ENCODE measurements at places on chromosomes 4 and X.

GRCh38 chr4:86891762-86892635 lies at the start of gene C4orf36:
Gene C4orf36, minus strand, starts transcription at chr4:86892422. Its CDS starts 902 bp downstream, at chr4:86891520.
- peak; percentile 25 for DNase-seq

- DNase-seq = no peak
Observed at GRCh38 chr4:2092669-2093053, 33.5 kb downstream of the NAT8L start.

DNA sequence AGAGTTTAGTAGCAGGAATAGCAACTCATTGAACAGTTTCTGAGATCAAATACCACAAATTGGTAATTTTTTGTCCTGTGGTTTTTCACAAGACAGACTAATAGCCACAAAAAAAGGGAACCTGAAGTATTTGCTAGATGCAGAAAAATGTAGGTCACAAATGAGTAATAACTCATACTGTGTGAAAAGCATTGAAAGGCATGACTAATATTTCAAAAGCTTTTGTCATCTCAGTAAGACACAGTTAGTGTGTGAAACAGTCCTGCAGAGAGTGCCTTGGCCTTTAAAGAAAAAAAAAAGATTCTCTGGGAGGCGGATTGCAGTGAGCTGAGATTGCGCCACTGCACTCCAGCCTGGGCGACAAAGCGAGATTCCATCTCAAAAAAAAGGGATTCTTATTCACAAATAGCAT lies 31.4 kb upstream of the SLC25A31 start:
- DNase-seq = no peak

- DNase-seq = no peak
Observed at GRCh38 chr4:48694824-48695223, 85.3 kb downstream of the FRYL start.

DNA sequence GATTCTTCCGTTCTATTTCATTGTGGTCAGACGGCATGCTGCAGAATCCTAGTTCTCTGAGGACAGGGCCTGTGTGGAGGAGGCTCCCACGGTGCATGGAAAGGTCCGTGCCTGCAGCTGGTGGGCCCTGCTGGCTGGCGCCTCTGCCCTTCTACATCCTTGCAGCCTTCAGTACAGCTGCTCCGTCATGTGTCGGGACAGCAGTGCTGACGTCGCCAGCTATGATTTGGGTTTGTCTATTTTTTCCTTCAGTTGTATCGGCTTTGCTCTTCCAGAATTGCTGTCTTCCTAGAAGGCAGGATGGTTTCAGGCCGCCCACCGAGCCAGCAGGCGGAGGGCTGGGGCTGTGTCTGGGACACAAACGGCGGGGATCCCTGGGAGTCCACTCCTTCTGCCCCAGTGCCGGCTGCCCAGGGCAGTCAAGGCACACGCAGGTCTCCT lies 32.1 kb upstream of the CPLX1 start:
- no peak for DNase-seq

DNA sequence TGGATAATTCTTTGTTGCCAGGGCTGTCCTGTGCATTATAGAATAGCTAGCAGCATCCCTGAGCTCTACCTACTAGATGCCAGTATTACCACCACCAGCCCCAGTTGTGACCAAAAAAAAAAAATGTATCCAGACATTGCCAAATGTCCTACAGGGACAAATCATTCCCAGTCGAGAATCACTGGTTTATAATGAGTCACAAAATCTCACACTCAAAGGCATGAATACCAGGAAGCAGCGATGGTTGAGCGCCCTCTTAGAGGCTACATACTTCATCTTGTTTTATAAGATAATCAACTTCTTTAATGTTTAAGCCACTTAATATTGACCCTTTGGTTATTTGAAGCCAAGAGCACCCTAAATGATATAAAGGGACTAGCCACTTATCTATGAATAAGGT lies 297.3 kb downstream of the DHX15 start:
- no peak for DNase-seq

DNA sequence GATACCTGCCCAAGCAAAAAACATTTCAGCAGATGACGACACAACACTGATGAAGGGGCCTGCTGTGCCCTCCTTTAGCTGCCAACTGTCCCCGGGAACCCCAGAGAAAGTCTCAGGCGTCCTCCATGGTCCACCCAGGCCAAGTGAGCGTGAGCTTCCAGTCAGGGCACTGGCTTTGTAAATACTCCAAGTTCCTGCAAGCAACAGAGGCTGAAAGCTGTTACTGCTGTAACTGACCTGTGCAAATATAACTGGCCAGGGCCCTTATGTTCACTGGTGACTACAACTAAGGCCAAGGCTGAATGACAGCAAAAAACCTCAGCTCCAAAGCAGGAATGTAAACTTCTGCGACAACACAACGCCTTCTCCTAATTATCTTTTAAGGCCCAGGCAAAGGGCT lies 8.2 kb downstream of the WDR1 start:
- no peak for DNase-seq

- no peak for DNase-seq
Observed at GRCh38 chrX:103640401-103641155, 11.8 kb downstream of the TCEAL1 start.

GRCh38 chr4:814312-814850 lies 11.5 kb downstream of the CPLX1 start:
- no peak for DNase-seq

DNA sequence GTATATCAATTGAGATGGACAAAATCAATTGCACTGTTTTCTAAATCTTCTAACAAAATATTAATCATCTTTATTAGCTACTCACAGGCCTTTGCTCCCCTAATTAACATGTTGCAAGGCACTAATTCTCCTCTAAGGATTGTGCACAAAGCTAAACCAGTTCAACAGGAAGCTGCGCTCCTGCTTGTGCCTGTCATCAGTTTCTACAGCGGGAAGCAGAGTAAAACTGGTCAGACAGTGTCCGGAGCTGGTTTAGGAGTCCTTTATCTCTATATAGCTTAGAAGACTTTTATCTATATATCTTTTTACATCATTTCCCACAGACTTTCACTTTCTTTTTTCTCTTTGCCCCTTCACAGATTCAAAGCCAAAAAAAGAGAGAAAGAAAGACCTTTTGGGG lies 79.1 kb downstream of the ELOVL6 start:
- no peak for DNase-seq

- DNase-seq = no peak
Observed at GRCh38 chrX:136766785-136767103, 14.0 kb downstream of the ARHGEF6 start.

DNA sequence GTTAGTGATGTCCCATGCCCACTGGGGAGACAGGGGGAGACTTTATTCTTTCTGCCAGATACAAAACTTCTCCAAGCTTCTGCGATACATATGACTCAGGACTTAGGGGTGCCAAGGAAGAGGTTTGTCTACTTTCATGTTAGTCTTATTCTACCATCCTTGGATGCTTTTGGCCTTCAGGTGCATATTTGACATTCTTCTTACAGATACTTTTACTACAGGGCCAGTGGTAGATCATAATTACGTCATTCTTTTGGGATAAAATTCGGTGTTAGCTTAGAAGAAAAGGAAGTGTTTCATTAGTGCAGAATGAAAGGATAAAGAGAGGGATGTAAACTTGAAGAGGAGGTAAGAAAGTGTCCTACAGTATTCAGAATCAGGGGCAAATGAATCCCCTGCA lies 245.2 kb downstream of the THOC2 start:
- DNase-seq = no peak

GRCh38 chrX:43836435-43837184 lies 45.6 kb downstream of the MAOB start:
- DNase-seq = no peak

- no peak for DNase-seq
Observed at GRCh38 chrX:101415180-101416145, 7.4 kb downstream of the HNRNPH2 start.

DNA sequence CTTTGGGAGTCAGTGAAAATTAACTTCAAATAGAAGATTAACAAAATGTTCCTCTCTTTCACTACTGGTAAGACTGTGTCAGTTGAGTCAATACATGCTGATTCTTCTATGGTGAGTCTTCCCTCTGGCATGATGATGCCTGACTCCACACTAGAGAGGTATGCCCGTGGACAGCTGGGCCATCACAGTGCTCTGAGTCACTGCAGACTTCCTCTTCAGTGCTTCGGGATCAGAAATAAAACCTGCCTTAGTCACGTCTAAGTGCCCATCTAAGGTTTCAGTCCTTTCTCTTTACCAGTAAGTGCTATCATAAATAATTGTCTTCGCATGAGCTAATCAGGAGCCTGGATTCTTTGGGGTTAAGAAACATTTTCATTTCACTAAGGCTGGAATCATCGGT lies 1.6 kb upstream of the ASB5 start:
- no peak for DNase-seq

DNA sequence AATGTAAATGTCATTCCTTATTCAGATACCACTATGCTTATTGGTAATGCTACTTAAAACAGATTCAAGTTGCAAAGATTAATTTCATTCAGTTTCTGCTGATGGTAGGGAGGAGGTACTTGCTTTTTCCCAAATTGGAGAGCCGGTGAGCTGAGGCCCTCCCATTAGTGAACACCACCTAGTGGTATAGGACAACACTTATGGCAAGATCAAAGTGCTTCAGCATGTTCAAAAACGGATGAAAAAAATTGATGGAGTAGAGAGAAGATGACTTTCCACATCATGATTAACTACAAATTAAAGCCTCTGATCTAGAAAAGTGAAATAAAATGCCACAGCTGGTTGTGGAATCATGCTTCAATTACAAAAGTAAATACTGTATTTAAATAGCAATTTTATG lies 112.9 kb downstream of the MBNL3 start:
- no peak for DNase-seq

GRCh38 chrX:78619834-78620233 lies 39.3 kb downstream of the RTL3 start:
- DNase-seq = no peak

DNA sequence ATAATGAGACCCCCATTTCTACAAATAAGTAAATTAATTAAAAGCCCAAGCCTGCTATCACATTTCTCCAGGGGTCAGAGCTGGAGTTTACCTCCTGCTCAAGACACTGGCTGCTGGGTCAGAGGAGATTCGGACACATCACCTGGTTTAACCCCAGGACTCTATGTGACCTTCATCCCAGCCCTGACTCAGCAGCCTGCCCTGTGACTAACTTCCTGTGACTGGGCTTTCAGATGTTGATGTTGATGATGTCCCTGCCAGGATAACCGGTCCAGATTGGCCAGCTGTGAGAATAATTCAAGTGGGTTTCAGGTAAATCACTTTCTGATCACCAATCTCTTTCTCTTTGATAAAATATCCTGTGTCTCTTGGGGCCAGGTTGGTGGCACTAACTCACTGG lies 102.4 kb upstream of the MAML3 start:
- DNase-seq = no peak

DNA sequence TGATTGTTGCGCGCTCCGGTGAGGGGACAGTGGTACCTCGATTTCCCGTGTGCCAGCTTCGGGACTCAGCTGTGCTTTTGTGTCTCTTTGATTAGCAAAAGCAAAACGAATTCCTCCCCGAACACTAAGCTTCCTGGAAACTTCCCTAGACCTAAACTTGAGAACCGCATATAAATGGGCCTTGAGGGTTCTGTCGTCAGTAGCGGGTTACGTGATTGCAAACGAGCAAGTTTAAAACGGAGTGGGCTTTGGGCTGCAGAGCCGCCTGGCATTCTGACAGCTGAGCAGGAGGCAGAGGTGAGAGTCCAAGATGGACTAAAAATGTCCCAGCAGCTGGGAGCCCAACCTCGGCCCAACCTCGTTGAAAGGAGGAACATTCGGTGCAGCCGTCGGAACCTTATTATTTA lies 1.2 kb upstream of the TAPT1 start:
- DNase-seq = no peak

GRCh38 chrX:136742721-136743379 lies 37.9 kb downstream of the ARHGEF6 start:
- no peak for DNase-seq

DNA sequence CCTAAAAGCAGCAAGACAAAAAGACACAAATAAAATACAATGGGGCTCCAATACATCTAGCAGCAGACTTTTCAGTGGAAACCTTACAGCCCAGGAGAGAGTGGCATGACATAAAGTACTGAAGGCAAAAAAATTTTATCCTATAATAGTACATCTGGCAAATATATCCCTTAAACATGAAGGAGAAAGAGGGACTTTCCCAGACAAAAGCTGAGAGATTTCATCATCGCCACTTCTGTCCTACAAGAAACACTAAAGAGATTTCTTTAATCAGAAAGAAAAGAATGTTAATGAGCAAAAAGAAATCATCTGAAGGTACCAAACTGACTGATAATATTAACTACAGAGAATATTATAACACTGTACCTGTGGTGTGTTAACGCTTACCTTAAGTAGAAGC lies 86.4 kb downstream of the ANKRD17 start:
- no peak for DNase-seq

DNA sequence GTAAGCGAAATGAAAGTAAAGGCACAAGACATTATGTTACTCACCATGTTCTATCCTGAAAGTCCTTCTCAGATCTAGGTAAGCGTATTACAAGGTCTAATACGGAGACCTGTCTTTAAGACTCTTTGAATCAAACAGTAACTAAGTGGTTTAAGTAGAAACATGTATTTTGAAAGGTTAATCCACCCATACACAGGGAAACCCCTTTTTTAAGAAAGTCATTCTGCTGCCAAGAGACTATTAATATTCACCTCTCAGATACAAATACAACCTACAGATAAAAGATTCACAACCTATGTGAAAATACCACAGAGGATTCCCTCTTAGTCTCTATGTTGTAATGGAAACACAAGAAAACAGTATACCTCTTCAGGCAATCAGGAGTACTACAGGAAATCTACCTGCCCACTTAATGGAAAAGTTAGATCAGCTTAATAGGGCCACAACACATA lies 63.2 kb upstream of the TNIP3 start:
- DNase-seq = no peak

- DNase-seq = no peak
Observed at GRCh38 chr4:14008494-14008893, 381.0 kb upstream of the BOD1L1 start.

DNA sequence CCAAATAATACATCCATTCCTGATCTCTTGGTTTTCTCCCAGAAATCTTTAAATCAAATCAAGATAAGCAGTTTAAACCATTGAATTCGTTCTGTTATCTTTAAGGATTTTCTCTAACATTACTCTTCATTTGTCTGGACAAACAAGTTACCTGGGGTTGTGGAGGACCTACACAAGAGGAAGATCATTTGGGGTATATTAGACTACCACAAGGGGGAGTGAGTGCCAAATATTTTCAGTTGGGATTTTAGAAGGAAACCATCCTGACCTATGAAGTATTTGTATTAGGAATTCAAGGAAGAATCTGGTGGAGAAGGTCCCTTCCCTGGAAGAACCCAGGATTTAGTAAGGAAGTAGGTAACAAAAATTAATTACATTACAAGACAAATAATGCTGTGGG lies 12.0 kb upstream of the DCHS2 start:
- no peak for DNase-seq

DNA sequence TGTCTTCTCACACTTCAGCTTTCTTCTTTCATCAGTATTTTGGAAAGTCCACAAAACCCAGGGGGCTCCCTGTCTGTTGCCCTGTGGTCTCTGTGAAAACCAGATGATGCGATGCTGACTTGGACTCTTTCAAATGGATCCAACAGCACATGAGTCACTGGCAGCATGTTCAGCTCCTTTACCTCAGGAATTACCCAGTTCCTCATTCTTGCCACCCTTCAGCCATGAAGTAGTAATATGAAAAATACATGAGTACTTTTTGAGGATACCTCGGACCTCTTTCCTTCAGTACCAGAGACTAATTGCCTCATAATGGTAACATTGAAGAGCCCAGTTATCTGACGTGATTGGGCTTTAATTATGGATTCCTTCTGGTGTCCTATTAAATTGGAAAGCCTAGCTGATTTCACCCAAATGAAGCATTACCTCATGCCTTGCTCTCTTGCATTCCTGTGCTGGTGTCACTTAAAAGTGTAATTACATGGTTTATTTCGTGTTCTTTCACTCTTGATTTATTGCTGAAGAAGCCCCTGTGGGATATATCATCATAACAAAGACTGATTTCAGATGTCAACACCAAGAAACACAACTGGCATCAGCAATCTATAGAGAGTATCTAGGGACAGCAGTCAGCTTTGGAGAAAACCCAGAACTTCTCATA lies 63.4 kb downstream of the NFKB1 start:
- DNase-seq = no peak

Measured in D721Med (cell line).